ENCODE measurements at places on chromosomes 3 and 15.

GRCh38 chr15:78968114-78968513, 23.3 kb upstream of the CTSH start:
- DNase-seq, result no peak

DNA sequence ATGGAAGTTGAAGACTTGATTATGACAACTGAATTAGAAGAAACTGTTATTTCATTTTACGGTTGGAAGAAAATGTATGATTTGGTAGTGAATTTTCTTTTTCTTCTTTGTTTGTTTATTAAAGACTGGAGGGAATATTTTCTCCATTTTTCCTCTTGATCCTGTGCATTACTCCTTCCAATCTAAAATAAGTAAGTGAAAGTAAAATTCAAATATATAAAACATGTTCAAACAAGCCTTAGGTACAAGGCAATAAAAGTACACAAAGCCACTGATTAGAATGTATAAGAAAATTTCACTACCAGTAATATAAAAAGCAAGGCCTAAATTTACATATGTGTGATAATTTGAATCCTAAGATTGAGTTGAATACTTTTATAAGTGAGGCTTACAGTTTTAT, 181.2 kb upstream of the MME start:
- no peak for DNase-seq

DNA sequence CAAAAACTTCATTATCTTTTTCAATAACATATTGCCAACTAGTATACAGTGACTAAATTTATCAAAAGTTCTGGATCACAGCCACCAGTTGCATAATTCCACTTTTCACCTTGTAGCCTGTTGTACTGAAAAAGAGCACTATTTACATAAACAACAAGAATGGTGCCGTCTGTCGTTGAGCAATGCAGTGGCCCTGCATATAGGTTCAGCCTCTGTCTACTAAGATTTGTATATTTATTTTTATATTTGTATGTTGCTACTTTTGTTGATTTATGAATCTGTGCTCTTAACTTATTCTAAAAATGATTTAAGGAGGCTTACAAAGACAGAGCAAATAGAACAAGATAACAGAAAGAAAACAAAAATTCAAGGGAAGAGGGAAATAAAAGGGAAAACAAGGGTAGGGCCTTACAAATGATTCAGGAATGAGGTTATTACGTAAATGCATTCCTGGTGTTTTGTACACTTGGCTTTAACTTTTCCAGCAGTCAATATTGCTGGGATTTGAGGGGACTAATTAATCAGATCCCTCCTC, 257.6 kb upstream of the STT3B start:
- no peak for DNase-seq

GRCh38 chr3:46714728-46715506, 2.8 kb downstream of the PRSS50 start:
- no peak for DNase-seq

GRCh38 chr15:93459396-93459795, 370.4 kb upstream of the RGMA start:
- DNase-seq, result no peak

DNA sequence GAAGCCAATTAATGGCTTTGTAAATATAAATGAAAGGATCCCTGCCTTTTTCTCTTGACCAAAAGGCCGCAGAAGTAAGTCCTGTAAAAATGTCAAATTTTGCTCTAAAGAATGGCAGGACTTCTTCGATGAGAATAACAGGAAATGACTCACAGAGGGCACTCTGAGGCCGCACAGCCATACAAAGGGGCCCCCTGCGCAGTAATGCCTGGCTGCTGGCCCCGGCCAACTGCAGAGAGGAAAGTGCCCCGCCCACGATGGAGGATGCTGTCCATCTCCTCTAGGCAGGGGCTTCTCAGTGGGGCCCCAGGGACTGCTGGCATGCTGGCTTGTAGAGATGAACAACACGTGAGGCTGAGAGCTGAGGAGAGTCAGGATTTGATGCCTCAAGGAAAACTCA, 18.1 kb upstream of the SCN10A start:
- no peak for DNase-seq

DNA sequence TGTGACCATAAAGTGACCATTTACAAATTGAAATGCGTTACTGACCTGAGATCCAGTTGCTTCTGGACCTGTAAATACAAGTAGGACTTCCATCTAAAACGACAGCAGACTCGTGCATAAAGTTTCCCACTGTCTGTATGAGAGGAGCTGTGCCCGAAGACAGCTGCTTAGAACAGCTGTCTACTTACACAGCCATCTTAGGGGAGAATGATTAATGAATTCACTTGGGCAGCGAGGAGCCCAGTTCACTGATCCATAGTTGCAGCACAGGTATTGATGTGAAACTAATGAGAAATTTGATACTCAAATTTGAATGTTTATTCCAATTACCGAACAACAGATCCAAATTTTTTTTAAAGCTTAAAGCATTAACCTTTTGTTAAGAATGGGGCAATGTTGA, 748.1 kb downstream of the NR2F2 start:
- no peak for DNase-seq

- no peak for DNase-seq
Measured at GRCh38 chr15:62818691-62819090, 223.9 kb upstream of the TPM1 start.

GRCh38 chr3:45120359-45121158, 25.6 kb downstream of the CDCP1 start:
- no peak for DNase-seq

DNA sequence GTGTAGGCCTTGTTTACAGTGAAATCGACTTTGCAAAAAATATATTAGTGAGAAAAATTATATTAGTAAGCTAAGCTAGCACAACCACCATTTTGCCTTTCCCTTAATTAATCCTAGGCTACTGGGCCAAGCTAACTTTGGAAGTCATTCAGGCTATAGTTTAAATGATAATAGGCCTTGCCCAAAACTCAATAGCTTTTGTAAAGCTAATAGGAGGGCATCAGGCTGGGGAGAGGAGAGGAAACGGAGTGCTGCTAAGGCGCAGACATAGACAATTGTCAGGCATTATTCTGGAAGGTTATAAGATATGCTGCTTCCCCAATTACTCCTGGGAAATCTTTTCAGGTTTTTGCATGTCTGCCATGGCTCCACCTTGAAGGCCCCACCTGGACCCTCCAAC, 1286.0 kb downstream of the NSUN3 start:
- no peak for DNase-seq

- DNase-seq, result no peak
Measured at GRCh38 chr3:26108846-26109489, 319.1 kb downstream of the OXSM start.

Data from amygdala (tissue), 56 donors.